ENCODE measurements at places on chromosomes 16 and 17.
A peak's percentile ranks its signal among the peaks of the same experiment; 100 is the strongest.

GRCh38 chr16:50671644-50672260 lies 9.4 kb downstream of the SNX20 start:
- peak; percentile 49 for DNase-seq

- DNase-seq: no peak
Observed at GRCh38 chr16:28185696-28186095, 26.1 kb downstream of the XPO6 start.

- no peak for DNase-seq
Observed at GRCh38 chr17:77845541-77846225, 112.8 kb upstream of the TNRC6C start.

- DNase-seq: no peak
Observed at GRCh38 chr16:27945233-27945973, 118.1 kb downstream of the GSG1L start.

GRCh38 chr16:87060034-87060986 lies 256.9 kb downstream of the C16orf95 start:
- no peak for DNase-seq

DNA sequence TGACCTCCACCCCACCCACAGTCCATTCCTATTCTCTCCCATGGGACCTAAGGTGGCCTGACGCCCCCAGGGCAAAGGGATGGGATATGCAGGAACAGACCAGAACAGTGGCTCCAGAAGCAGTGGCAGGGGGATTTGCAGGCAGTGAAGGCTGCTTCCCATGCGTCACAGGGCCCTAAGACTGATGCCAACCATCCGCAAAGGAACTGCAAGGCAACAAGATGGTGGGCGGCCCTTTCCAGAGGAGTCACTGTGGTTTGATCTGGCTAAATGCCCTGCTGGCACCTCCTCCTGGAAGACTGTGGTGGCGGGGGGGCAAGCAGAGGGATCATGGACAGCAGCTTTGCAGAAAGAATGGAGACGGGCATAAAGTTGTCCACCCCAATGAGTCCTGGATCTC lies 4.4 kb upstream of the SLC39A11 start:
- DNase-seq: no peak

GRCh38 chr16:871562-872345 lies 71.2 kb upstream of the GNG13 start:
- no peak for DNase-seq

GRCh38 chr17:902463-902862 lies 77.1 kb downstream of the NXN start:
- DNase-seq: no peak

GRCh38 chr16:57004387-57005250 lies 15.3 kb downstream of the NLRC5 start:
- no peak for DNase-seq

GRCh38 chr16:60949800-60950199 lies 1086.4 kb downstream of the CDH8 start:
- DNase-seq: no peak

DNA sequence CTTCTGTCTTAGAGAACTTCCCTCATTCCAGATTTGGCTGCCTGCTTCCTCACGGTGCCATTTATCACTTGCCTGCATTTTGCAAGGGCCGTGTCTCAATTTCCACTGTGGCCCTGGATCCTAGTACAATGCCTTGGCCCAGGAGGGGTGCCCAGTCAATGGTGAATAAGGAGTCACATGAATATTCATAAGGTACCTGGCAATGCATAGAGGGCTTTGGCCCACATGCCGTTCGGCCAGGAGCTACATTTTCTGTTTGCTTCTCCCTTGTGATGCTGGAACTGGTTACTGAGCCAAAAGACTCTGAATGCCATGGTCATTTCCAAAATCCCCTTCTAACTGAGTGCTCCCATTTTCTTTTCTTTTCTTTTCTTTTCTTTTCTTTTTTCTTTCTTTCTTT lies 4.8 kb upstream of the PIRT start:
- DNase-seq: no peak

GRCh38 chr16:86343796-86344585 lies 166.3 kb upstream of the FOXF1 start:
- no peak for DNase-seq

DNA sequence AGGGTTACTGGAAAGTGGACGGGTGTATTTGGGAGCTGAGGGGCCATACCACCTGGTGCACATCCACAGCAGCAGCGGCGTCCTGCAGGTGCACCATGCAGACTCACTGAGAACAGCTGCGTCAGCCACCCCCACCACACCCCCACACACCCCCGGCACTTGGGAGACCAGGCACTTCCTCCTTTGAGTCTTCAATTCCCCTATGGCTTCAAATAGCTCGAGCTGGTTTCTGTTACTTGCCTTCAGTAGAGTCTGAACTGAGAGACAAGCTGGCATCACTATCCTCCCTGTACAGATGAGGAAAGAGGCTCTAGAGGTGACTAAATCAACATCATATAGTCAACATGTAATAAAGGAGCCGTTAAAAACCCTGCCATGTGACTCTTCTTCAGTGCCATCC lies 15.4 kb downstream of the CUEDC1 start:
- no peak for DNase-seq

- DNase-seq: no peak
Observed at GRCh38 chr16:87708881-87709638, 56.7 kb downstream of the KLHDC4 start.

DNA sequence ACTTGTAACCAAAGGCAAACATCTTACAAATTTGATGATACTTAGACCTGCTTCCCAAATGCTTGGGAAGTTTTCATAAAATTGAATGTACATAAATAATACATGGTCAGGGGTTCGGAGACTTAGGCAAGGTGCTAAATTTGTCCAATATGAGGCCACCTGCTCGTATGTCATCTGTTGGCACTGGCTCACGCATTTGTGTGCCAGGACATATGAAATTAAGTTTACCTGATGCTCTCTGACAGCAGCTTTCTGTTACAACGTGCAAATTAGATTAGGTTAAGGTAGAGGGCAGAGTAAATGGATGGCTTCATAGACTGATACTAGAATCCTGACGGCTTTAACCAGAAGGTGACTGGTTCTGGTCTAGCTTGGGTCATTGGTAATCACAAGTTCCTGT lies 970.3 kb upstream of the RBFOX1 start:
- DNase-seq: no peak

GRCh38 chr17:50529849-50530248 lies 2.7 kb upstream of the EPN3 start:
- no peak for DNase-seq

- no peak for DNase-seq
Observed at GRCh38 chr17:70855401-70856054, 686.2 kb downstream of the KCNJ2 start.

DNA sequence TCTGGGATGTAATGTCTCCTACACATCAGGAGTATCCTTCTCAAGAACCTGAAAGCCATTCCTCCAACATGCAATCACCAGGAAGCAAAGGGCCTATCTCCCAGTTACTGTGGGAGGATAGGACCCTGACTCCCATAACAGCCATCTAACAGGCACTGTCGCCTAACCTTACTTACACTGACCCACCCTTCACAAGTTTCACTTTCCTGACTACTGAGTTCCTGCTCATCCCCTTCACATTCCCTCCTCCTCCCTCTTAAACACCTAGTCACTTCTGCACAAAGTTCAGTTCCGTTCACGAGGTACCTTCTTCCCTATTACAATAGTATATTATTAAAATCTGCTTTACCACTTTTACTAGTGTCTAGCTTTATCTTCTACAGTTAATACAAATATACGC lies 1.3 kb downstream of the C17orf67 start:
- no peak for DNase-seq

- DNase-seq: no peak
Observed at GRCh38 chr16:61887903-61888302, 148.3 kb downstream of the CDH8 start.

DNA sequence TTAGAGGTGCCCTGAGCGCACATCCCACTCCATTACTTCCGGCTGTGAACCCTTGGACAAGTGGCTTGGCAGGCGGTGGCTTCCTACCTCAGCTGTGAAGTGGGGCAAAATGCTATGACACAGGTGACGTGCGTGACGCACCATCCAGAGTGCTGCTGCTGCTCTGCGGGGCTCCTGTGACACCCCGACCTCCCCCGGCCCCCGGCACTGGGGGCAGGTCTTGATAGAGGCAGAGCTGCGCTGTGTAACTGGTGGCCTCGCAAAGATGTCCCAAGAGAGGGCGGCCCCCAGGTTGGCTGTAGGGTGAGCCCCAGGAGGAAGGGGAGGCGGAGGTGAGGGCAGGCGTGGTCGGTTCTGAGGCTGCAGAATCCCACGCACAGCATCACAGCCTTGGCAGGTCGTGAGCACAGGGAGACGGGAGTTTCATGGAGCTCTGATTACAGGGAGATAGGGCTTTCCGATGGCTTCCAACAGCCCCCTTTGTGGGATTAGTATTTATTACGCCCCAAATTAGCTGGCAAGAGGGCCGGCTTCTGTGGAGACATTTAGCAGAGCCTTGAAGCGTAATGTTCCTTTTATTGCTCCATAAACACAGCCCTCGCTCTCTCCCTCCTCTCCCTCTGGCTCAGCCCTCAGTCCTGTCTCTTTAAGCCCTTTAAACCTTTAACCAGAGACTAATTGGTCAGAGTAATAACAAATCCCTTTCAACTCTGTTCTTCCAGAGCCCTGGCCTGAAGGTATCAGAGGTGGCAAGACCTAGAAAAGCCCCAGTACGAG lies 328.1 kb downstream of the C16orf95 start:
- DNase-seq: no peak

- no peak for DNase-seq
Observed at GRCh38 chr17:79531191-79532095, 79.4 kb downstream of the RBFOX3 start.

- DNase-seq: no peak
Observed at GRCh38 chr17:32803544-32803943, 73.4 kb downstream of the MYO1D start.

DNA sequence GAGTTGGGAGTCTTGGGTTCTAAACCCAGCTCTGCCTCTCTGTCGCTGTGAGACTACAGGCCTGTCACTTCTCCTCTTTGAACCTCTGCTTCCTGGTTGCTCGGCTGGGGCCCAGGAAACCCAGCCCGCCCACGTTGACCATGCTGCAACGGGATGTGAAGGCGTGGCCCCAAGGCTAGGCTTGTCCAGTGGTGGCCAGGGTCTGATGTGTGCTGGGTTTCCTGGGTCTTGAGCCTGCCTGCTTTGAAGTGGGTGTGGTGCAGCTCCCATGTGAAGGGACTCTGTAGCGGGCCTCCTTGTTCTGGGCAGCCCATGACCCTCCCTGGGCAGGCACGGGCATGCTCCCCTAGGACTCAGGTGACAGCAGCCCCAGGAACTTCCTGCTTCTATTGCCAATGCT lies 82.3 kb downstream of the SDR42E1 start:
- DNase-seq: no peak

GRCh38 chr17:81570964-81571363 lies 18.8 kb upstream of the FAAP100 start:
- DNase-seq: no peak

GRCh38 chr17:41869426-41869825 lies 4.2 kb upstream of the KLHL11 start:
- DNase-seq: no peak

- DNase-seq: peak; percentile 13
Observed at GRCh38 chr16:47258874-47259461, 115.2 kb upstream of the NETO2 start.

GRCh38 chr16:2866431-2866830 lies 8.5 kb upstream of the PRSS22 start:
- DNase-seq: no peak

GRCh38 chr17:43800736-43801135 lies 20.5 kb downstream of the CFAP97D1 start:
- no peak for DNase-seq

GRCh38 chr17:29007456-29007855 lies 1.6 kb upstream of the SEZ6 start:
- DNase-seq: no peak

DNA sequence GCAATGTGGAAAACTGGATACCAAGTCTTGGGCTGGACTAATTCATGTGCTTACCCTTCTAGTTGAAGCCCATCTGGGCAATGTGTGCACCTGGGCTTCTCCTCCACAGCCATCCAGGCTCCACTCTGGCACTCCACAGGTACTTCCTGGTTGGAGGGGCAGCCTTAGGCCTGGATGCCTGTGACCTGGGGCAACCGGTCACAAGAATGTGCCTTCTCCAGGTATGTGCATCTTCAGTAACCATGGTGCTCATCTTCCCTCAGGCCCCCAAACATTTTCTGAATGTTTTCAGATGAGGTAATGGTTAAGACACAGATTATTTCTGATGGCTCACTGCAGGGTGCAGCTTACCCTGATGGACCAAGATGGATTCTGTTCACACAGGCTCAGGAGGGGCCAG lies 11.1 kb downstream of the C16orf86 start:
- no peak for DNase-seq

DNA sequence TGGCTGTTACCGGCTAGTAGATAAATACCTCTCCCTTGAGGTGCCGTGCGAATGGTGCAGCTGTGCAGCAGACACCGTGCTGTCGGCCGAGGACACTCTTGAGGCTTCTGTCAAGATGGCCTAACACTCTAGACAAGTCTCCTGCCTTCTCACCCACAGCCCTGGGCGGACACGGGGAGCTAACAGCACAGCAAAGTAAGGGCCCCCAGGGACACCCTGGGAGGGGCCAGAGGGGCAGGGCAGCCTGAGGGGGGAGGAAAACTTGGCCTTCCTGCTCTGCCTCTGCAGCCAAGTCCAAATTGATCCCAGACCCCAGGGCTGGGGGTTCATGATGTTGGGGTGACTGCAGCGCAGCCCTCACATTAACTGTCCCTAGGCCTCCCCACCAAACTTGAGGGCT lies 210.2 kb downstream of the RPTOR start:
- no peak for DNase-seq

DNA sequence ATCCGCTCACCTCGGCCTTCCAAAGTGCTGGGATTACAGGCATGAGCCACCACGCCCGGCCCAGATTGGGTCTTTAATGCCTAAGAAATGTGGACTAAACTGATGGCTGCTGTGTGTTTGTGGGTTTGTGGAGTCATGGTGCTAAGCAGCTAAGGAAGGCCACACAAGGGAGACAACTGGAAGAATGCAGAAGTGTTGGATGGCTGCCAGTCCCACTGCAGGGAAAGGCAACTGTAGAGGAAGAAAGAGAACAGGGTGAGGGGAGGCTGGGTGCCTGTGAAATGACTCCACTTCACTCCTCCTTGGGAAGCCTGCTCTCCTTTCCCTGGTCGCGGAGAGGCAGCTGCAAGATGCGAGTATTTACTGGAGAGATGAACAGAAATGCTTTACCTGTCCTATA lies 23.5 kb upstream of the SIAH1 start:
- DNase-seq: no peak

- DNase-seq: peak; percentile 50
Observed at GRCh38 chr16:57764341-57765159, 29.0 kb downstream of the KATNB1 start.

- no peak for DNase-seq
Observed at GRCh38 chr17:27455236-27455913, 873 bp upstream of the KSR1 start.

GRCh38 chr16:23877107-23878070 lies 41.6 kb downstream of the PRKCB start:
- peak; percentile 17 for DNase-seq

DNA sequence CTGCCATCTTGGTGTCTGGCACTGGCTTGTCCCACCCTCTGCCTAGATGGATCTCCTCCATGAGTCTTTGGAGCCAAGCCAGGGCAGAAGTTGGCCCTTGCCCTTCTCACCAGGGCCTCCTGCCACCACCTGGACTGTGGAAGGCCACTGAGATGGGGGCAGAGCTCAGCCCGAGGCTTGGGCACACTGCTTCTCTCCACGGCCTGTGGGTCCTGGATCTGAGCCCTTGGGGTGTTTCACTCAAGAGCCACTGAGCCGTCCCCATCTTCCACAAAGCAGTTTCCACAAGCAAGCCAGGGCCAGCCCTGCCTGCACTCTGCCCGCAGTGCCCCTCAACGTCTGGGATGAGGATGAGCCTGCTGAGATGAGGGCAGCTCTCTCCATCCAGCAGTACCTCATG lies 16.7 kb upstream of the CD300A start:
- no peak for DNase-seq

- no peak for DNase-seq
Observed at GRCh38 chr17:56047331-56047730, 105.9 kb upstream of the ANKFN1 start.
